ENCODE measurements at places on chromosomes 12 and 14.

- no peak for DNase-seq
These were observed 18.6 kb downstream of the PELI2 start for GRCh38 chr14:56136571-56137452.

DNA sequence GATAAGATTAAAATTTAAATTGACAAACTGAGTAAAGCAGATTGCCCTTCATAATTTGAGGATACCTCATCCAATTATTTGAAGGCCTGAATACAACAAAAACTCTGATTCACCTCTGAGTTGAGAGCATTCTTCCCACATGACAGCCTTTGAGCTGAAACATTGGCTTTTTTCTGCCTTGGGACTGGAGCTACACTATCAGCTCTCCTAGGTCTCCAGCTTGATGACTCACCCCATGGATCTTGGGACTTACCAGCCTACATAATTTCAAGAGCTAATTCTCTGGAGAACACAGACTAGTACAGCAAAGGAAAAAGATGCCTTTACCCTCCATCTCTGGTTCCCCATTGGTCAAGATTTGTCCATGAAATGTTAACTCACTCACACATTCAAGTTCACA lies 555.1 kb downstream of the FOXG1 start:
- DNase-seq: no peak

GRCh38 chr12:115163710-115164109 lies 479.7 kb upstream of the TBX3 start:
- no peak for DNase-seq

DNA sequence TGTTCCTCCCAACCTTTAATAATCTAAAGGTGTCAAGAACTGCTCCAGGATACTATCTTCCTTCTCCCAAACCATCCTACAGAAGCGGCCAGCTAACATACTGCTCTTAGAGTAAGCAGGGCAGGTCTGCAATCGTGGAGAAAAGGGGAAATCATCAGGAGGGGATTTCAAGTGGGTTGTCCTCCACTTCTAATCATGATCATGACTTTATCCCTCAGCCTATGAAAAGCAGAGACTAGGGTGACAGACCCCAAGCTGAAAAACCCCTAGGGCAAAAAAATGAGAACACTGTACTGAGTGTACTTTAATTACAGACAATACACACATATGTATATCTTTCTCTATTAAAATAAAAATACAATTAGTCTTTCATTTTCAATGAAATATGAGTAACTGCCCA lies 13.9 kb downstream of the DUSP16 start:
- no peak for DNase-seq

- DNase-seq: no peak
These were observed 64.1 kb downstream of the ITPR2 start for GRCh38 chr12:26768611-26769603.

DNA sequence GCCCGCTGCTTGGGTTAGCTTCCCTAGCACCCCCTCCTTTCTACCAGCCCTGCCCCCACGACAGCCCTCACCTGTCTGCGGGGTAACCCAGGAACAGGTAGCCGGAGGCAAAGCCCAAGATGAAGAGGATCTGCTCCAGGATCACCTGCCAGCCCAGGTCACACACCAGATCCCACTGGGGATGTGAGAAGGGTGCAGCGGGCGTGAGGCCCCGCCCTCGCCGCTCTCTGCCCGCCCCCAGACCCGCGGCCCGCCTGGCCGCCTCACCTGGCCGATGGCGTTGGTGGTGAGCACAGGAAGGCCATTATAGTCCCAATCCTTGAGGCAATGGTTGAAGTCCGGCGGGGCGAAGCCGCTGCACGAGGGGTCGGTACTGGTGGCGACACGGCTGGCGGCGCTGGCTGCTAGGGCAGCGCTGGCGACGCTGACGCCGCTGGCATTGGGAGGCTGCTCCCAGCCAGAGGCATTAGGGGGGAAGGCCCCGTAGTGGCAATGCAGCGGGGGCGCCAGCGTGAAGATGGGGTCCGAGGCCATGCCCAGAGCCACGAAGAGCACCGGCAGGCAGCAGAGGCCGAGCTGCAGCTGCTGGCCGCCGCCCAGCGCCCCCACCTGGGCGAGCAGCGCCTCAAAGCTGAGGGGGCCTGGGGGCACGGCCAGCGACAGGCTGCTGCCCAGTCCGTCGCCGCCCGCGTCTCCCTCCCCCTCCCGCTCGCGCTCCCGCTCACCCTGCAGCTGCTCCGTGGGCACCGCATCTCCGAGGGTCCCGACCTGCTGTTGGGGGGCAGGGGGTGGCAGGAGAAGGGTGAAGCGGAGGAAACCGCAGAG lies 794 bp downstream of the SLC22A17 start:
- no peak for DNase-seq

DNA sequence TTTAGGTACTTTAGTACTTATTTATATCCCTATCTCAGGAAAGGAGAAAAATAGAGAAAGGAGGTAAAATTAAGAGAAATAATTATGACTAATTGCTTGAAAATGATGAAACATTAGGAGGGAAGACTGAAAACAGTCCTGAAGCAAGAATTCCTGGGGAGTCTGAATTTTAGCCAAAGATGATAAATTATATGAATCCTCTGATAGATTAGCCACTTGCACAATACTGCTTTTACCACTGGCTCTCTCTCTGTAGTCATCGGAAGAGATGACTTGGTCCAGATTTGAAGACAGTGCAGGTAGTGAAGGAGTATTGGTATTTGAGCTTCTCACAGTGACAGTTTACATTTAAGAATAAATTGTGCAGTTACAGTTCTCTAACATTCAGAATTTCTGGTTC lies 83.8 kb upstream of the CLEC14A start:
- DNase-seq: no peak

GRCh38 chr12:121930862-121931261 lies 12.5 kb downstream of the CFAP251 start:
- DNase-seq: no peak

GRCh38 chr14:100899884-100900771 lies 3.4 kb downstream of the RTL1 start:
- no peak for DNase-seq

- no peak for DNase-seq
These were observed 152.4 kb upstream of the ATP2B1 start for GRCh38 chr12:89861086-89861485.

DNA sequence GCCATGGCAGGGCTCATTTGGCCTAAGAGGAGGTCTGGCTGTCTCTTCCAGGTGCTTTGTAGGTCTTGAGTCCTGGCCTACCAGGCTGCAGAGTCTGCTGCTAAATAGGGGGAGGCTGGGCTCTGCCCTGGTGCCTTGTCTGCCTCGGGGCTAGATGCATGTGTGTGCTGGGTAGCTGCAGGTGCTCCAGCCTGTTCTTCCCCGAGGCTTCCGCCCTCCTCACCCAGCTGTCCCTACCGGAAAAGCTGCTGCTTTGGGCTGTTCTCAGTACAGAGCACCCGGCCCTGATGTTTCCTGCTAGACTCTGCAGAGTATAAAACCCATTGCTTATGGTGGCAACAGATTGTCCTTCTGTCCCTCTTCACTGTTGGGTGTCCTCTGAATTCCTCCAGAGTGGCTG lies 37.7 kb downstream of the RAB35 start:
- no peak for DNase-seq

GRCh38 chr12:26428420-26428819 lies 233.0 kb downstream of the SSPN start:
- no peak for DNase-seq

- no peak for DNase-seq
These were observed 22.2 kb downstream of the ZNF664 start for GRCh38 chr12:123995023-123995748.

GRCh38 chr12:6603095-6603567 lies 4.0 kb downstream of the CHD4 start:
- DNase-seq: no peak

GRCh38 chr14:102696856-102697495 lies 80.3 kb upstream of the TRAF3 start:
- no peak for DNase-seq
